ENCODE measurements at places on chromosomes 2 and 18.

- DNase-seq, result no peak
Observed at GRCh38 chr18:35407871-35408481, 30.8 kb upstream of the ZNF396 start.

DNA sequence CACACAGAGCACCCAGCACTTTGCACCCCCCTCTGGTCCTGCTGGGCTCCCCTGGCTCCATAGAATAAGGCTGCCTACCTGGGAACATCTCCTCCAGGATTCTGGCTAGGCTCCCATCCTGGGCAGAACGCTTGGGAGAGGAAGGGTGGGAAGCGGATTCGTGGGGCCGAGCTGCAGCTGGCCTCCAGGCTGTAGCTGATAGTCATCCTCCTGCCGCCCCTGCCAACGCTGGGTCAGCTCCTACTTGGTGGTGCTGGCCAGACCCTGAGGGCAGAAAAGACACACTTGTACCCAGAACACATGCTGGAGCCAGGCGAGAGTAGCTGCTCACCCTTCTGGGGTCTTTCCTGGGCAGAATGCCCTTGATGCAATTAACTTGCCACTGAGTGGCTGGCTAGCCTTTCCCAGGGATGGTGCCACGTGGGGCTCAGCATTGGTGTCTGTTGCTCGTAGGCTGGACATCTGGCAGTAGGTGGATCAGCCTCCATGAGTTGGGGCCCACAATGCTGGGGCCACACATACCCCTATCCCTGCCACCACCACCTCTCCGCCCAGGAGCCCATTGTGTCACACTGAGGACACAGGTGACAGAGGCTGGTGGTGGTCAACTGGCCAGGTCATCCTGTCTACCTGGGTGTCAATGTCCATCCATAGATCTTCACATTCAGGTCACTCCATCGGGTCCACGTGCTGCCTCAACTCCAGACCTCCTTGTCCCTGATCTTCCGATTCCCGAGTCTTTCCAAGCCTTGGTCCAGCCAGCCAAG is 112.8 kb downstream of the NDUFA10 start:
- DNase-seq, result no peak

- DNase-seq, result no peak
Observed at GRCh38 chr2:40202798-40203400, 249.0 kb downstream of the SLC8A1 start.

DNA sequence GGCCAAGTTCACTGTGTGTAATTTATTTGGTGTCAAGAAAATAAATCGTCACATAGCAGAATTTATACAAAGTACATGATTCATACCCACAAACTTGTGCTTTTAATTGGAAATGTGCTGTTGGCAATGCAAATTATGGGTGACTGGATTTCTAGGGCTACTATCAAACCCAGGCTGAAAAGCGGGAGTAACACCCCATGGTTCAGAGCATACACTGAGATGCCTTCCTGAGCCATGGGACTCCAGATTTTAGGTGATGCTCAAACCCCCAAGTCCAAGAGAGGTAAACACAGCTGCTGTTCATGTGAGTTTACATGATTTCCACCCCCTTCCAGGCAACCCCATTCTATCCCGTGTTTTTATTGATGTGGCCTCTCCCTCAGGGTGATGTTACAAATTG is 565.9 kb upstream of the ID2 start:
- DNase-seq, result no peak

GRCh38 chr2:240320204-240320993 is 115.1 kb upstream of the GPC1 start:
- no peak for DNase-seq

DNA sequence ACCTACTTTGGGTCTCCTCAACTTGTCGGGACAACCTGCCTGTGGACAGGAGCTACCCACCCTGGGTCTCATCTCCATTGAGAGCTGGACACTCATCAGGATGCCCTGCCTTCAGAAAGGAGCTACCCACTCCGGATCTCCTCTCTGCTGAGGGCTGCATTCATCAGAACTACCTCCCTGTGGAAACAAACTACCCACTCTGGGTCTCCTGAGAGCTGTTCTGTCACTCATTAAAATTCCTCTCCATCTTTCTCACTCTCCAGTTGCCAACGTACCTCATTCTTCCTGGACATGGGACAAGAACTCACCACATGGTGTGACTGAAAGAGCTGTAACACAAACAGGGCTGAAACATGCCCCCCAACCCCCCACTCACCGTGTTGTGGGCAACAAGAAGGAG is 22.5 kb upstream of the UBE2F start:
- DNase-seq, result no peak

All from stimulated activated CD4-positive, alpha-beta T cell treated with anti-CD3 and anti-CD28 coated beads, Interleukin-12 subunit alpha, Interleukin-12 subunit beta, amount 100 ng/mL, for 4 hours (primary cell).